ENCODE measurements at places on chromosomes 7 and 10. TPM values are rescaled to one million over a fixed set of nuclear protein-coding genes. Genes with fewer than 3 reads are reported as not detected.

The RAMP3 gene
- total RNA-seq: 0.63 TPM

The CCL24 gene
- total RNA-seq: not detected

The TRIM24 gene
- 16.0 TPM for total RNA-seq

The SMKR1 gene
- 2.2 TPM for total RNA-seq

The HOXA11 gene
- not detected for total RNA-seq

The SFRP4 gene
- not detected for total RNA-seq

The TAS2R5 gene
- 3.4 TPM for total RNA-seq

DNA sequence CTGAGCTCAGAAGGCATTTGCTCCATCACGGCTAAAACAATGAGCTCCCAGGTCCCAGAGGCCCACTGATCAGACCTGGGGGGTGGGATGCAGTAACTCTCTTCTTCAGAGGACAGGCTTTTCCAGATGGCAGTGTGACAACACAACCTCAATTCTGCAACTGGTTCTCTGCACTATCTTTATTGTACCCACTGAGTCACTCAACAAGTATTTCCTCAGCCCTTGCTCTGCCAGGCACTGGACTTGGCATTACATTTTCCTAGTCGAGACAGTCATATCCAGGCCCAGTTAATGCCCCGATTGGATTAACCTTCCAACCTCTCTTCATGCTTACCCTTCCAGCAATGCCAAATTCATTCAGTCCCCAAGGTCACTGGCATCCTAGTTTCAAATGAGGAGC is 72.6 kb downstream of the JAZF1 start:
- DNase-seq: no peak

DNA sequence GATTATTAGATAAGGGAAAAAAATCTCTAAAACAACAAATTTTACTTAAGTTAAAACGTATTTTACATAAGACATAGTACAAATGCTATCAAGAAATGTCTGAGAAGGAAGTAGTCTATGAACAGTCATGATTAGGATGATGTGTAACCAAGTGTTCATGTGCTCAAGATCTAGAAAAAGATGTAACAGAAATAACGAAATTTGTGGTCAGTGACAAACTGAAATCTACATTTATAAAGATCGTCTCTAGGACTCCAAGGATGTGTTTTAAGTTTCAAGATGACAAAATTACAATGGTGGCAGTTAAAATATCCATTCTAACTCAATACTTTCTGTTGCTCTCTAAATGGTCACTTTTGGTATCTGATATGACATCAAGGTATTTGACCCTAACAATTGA is 17.2 kb downstream of the PPP3CB start:
- DNase-seq: no peak

DNA sequence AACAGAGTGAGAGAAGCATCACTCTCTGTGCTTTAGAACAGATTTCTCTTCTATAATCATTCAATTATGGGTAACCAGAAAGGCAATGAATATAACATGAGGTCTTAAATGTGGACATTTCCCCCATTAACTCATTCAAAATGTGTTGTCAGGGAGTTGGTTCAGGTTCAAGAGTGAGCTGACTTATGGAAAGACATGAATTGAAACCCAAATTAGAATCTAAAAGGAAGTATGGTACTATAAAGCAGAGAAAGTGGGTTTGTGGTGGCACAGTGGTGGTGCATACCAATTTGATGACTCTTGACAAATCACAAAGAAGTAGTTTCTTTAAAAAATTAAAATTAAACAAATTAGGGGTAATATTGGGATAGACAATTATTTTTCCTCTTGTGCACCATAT is 114.6 kb upstream of the MEOX2 start:
- DNase-seq: no peak

DNA sequence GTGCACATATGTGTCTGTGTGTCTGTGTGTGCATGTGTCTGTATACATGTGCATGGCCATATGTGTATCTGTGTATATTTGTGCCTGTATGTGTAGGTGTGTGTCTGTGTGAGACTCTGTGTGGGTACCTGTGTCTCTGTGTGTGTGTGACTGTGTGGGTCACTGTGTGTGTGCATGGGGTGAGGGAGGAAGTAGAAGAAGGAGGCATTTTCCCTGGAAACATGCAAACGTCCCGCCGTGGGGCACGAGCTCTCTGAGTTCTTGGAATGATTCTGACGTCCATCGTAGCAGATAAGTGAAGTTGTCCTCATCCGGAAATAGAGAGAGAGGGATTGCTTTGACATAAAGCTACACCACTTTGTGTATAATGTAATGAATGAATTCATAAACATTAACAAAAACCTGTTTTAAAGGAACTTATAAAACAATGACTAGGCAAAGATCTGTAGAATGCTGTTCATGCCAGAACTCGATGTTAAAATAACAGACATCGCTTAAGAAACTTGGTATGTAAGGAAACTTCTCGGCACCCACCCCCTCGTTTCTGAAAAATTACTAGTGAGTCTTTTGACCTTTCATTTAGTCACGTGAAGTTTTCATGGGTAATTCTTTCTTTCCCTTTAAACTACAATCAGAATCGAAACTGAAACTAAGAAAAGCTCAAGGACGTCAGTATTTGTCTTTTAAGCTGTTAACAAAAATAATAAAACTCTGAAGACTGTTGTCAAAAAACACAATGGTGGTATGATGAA is 43.6 kb upstream of the KLF6 start:
- DNase-seq: no peak

GRCh38 chr7:80481196-80481884 is 30.5 kb downstream of the GNAT3 start:
- DNase-seq: no peak

DNA sequence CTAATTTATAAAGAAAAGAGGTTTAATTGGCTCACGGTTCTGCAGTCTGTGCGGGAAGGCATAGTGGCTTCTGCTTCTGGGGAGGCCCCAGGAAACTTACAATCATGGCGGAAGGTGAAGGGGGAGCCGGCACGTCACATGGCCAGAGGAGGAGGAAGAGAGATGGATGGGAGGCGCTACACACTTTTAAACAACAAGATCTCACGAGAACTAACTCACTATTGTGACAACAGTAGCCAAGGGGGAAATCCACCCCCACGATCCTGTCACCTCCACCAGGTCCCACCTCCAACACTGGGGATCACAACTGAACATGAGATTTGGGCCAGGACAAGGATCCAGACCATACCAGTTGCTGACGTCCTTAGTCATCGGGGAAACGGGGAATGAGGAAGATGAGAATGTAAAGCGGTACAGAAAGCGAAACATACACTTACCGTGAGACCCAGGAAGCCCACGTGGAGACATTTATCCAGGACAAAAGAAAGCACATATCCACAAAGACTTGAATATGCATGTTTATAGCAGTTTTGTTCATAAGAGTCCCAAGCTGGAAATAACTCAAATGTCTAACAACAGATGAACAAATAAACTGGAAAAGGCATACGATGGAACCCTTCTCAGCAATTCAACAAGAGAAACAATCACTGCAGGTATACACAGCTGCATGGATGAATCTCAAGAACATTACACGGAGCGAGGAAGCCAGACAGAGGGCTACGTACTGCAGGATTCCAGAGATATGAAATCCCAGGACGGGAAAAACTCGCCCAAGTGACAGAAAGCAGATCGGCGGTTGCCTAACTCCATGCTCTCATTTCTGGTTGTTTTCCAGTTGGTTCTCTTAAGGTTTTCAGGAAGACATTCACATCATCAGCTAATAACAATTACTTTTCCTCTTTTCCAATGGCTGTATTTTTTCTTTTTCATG is 26.2 kb upstream of the INPP5A start:
- DNase-seq: no peak

DNA sequence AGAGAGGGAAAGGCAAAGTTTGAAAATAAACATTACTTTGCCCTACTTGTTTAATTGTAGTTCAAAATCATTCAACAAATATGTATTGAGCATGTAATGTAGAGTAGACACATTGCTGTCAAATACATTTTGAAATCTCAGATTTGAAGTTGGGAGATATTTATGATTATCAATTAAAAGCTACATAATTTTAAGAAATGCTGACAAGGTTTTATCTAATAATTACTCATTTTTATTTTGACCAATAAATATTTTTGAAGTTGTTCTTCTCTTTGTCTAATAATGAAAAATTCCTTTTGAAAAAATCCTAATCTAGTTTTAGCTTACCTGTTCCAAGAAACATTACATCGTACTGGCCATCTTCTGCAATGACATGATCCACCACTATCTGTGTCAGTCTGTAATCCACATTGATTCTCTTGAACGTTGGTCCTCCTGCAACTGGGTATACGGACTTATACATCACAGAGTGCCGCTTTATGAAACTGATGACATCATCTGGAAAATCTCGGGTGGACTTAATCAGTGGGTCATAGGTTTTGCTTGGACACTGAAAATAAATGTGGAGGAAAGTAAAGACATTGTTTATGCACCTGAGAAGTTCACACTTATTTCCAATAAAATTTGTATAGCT is 164.7 kb downstream of the SEMA3D start:
- DNase-seq: no peak

GRCh38 chr10:118497227-118497626 is 98.2 kb downstream of the PRLHR start:
- no peak for DNase-seq

- DNase-seq: no peak
Measured at GRCh38 chr10:93245147-93245546, 171.5 kb downstream of the CYP26A1 start.

GRCh38 chr10:42754155-42755027 is 28.2 kb upstream of the BMS1 start:
- peak; percentile 26 for DNase-seq

DNA sequence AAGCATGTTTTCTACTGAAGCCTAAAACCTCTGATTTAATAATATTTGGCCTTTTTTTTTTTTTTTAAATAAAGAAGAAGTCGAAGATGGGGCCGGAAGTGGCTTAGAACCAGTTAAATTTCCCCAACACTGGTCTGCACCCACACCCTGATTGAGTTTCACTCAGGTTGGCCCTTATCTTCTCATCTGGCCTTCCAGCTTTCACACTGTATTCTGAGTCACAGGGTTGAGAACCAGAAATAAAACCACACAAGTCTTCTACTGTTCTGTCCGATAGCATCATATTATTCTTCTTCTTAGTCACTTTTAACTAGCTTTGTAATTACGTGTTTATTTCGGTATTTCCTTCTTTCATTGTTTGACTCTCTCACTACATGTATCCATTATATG is 9.9 kb downstream of the ZNF365 start:
- DNase-seq: peak; percentile 58

DNA sequence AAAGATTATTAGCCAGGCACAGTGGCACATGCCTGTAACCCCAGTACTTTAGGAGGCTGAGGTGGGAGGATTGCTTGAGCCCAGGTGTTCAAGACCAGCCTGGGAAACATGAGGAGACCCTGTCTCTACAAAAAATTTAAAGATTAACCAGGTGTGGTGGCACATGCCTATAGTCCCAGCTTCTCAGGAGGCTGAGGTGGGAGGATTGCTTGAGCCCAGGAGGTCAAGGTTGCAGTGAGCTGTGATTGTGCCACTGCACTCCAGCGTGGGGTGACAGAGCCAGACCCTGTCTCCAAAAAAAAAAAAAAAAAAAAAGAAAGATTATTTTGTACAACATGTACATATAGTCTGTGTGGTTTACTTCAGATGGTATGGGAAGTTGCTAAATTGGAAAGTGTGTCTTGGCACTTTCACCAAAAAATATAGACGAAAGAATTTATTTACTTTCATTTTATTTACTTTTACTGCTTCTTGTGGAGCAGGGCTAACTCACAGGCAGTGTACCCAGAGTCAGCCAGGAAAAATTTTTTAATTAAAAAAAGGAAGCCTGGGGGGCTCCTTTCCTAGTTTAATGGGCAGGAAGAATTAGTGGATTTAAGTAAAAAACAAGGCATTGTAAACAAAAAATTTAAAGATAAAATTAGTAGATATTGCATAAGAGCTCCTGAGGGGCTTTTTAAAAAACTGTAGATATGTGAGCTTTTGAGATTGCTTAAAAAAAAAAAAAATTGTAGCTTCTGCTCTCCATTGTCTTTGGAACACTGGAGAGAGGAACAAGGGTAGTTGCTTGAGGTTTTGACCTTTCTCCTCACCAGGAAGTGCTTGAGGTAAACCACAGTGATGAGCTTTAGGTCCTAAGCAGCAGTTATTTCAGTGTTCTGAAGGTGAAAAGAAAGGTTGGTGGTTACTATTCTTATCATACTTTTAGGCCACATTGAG is 44.6 kb upstream of the VDAC2 start:
- no peak for DNase-seq

DNA sequence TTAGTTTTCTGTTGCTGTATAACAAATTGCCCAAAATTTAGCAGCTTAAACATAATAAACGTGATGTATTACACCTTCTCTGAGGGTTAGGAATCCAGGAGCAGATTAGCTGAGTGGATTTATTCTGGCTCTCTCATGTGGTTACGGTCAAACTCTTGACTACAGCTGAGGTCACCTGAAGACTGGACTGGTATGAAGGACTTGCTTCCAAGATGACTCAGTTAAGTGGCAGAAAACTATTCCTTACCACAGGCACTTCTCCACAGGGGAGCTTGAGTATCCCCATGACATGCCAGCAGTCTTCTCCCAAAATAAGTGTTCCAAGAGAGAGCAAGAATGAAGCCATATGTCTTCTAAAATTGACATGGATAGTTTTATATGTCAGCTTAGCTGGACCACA is 957.2 kb upstream of the GHITM start:
- no peak for DNase-seq
